CD8-positive, alpha-beta memory T cell (primary cell): ENCODE measurements at places on chromosomes 4 and X.

- H3K27me3 ChIP-seq = no peaks in the 10 kb centered on the region
- DNase-seq = no peak
- H3K4me3 ChIP-seq = no peak overlapping the region
- no peaks in the 10 kb centered on the region for H3K36me3 ChIP-seq
- H3K4me1 ChIP-seq = no peaks in the 10 kb centered on the region
- no peak overlapping the region for H3K27ac ChIP-seq
These were observed 89.2 kb downstream of the NHS start for GRCh38 chrX:17464194-17464593.

DNA sequence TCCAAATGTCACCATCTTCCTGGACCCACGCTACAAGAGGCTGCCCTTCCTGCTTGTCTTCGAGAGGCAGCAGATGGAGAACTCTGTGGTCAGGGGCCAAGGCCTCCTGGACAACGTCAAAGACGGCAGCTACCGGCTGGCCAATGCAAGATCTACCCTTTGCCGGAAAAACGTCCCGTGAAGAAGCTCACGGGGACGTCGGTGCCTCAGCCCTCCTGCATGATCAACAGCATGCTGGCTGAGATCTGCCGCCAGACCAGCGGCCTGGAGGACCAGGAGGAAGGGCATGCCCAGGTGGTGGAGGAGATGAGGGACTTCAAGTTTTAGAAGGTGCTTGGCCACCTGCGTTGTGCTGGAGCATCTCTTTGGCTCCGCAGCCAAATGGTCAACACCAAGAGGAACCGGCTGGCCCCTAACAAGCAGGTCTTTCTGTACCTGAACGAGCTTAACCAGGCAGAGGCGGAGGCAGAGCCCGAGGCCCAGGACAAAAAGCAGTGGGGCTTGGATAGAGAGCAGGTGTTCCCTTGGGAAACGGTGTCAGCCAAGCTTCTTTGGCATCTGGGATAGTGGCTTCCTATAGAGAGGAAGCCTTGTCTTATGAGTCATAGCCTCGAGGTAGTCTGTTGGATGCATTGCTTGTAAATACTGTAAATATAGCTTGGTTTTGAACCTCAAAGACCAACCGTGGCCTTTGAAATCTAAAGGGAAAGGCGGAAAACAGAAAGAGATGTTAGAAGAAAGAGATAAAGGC lies 94.8 kb upstream of the ELOVL6 start:
- no peaks in the 10 kb centered on the region for H3K36me3 ChIP-seq
- H3K4me1 ChIP-seq = no peaks in the 10 kb centered on the region
- H3K27ac ChIP-seq = no peak overlapping the region
- H3K4me3 ChIP-seq = no peak overlapping the region
- H3K27me3 ChIP-seq = no peaks in the 10 kb centered on the region

- peaks cover 4% of the 10 kb centered on the region for H3K4me1 ChIP-seq
- no peak for DNase-seq
- peaks cover 5% of the 10 kb centered on the region for H3K36me3 ChIP-seq
- H3K4me3 ChIP-seq = no peak overlapping the region
- no peak overlapping the region for H3K27ac ChIP-seq
- H3K27me3 ChIP-seq = no peaks in the 10 kb centered on the region
These were observed 32.9 kb downstream of the LAMTOR3 start for GRCh38 chr4:99861120-99861905.

GRCh38 chr4:150961566-150961965 lies 53.5 kb downstream of the LRBA start:
- no peak for DNase-seq
- H3K27ac ChIP-seq = no peak overlapping the region
- no peaks in the 10 kb centered on the region for H3K27me3 ChIP-seq
- peaks cover 7% of the 10 kb centered on the region for H3K36me3 ChIP-seq

DNA sequence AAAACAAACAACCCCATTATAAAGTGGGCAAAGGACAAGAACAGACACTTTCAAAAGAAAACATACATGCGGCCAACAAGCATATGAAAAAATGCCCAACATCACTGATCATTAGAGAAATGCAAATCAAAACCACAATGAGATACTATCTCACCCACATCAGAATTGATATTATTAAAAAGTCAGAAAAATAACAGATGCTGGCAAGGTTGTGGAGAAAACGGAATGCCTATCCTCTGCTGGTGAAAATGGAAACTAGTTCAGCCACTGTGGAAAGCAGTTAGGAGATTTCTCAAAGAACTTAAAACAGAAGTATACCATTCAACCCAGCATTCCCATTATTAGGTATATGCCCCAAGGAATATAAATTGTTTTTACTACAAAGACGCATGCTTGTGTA lies 112.5 kb downstream of the JADE1 start:
- H3K27me3 ChIP-seq = no peaks in the 10 kb centered on the region
- peaks cover 11% of the 10 kb centered on the region for H3K4me1 ChIP-seq
- no peak for DNase-seq
- H3K27ac ChIP-seq = no peak overlapping the region
- H3K36me3 ChIP-seq = no peaks in the 10 kb centered on the region
- no peak overlapping the region for H3K4me3 ChIP-seq

GRCh38 chr4:32932156-32932555 lies 2212.0 kb downstream of the PCDH7 start:
- no peaks in the 10 kb centered on the region for H3K36me3 ChIP-seq
- DNase-seq = no peak
- no peak overlapping the region for H3K27ac ChIP-seq
- H3K27me3 ChIP-seq = no peaks in the 10 kb centered on the region

GRCh38 chr4:68617003-68617698 lies 41.0 kb upstream of the UGT2B17 start:
- no peak overlapping the region for H3K4me3 ChIP-seq
- DNase-seq = no peak
- no peaks in the 10 kb centered on the region for H3K36me3 ChIP-seq

- H3K36me3 ChIP-seq = no peaks in the 10 kb centered on the region
- no peak overlapping the region for H3K27ac ChIP-seq
- no peak for DNase-seq
These were observed 191.0 kb upstream of the NPY2R start for GRCh38 chr4:155017426-155017825.

DNA sequence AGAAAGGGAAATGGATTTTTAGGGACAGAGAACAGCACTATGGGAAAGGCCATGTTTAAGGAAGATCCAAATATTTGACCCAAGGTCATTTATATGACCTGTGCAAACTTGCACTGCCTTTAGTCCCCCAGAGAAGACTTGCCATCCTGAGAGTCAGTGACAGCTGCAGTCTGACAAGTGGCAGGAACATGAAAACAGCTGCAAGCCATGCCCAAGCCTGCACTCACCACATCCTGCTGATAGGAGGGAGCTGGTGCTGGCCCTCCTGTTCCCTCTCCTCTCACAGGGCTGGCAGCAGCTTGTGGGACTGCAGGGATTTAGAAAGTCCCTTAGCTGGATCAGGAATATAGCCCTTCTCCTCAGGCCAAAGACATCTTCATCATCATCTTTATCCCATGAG lies 187.7 kb downstream of the RAP1GDS1 start:
- DNase-seq = peak; percentile 49
- H3K36me3 ChIP-seq = no peaks in the 10 kb centered on the region
- H3K27me3 ChIP-seq = no peaks in the 10 kb centered on the region
- H3K4me3 ChIP-seq = no peak overlapping the region
- H3K27ac ChIP-seq = no peak overlapping the region
- peaks cover 41% of the 10 kb centered on the region for H3K4me1 ChIP-seq

GRCh38 chrX:73524906-73525305 lies 38.1 kb upstream of the CHIC1 start:
- no peak overlapping the region for H3K4me3 ChIP-seq
- H3K36me3 ChIP-seq = no peaks in the 10 kb centered on the region
- H3K4me1 ChIP-seq = no peaks in the 10 kb centered on the region

GRCh38 chr4:120826449-120826848 lies 96.1 kb downstream of the PRDM5 start:
- no peaks in the 10 kb centered on the region for H3K4me1 ChIP-seq
- no peak overlapping the region for H3K27ac ChIP-seq
- no peaks in the 10 kb centered on the region for H3K27me3 ChIP-seq
- no peak overlapping the region for H3K4me3 ChIP-seq

- peaks cover 7% of the 10 kb centered on the region for H3K27me3 ChIP-seq
- H3K4me3 ChIP-seq = no peak overlapping the region
These were observed 222.1 kb downstream of the STIM2 start for GRCh38 chr4:27082776-27083175.

GRCh38 chrX:146154191-146154590 lies 336.6 kb downstream of the SLITRK2 start:
- DNase-seq = no peak
- no peaks in the 10 kb centered on the region for H3K27me3 ChIP-seq
- H3K4me1 ChIP-seq = no peaks in the 10 kb centered on the region

DNA sequence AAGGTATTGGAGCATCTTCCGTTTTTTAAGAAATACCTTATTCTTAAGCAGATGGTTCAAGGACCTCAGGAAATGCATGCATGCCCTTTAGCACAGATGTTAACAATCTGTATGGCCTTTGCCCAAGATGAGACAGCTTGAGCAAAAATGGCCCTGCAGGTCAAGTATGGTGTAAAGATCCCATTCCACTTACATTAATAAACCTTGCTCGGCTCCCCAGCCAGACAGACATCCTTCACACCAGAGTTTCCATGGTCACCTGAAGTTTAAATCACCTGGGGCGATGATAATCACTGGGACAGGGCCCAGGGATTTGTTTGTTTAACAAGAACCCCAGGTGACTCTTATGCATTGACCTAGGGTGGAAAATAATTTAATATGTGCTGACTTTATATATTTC lies 287.0 kb upstream of the NOCT start:
- no peak for DNase-seq
- no peak overlapping the region for H3K27ac ChIP-seq
- no peak overlapping the region for H3K4me3 ChIP-seq
- no peaks in the 10 kb centered on the region for H3K36me3 ChIP-seq
